ENCODE measurements at places on chromosomes 2 and 18. TPM values are rescaled to one million over a fixed set of nuclear protein-coding genes. Genes with fewer than 3 reads are reported as not detected.

B4GALT6 gene
- 16.5 TPM for total RNA-seq

CFC1 gene
- total RNA-seq, result 1.8 TPM

ZNF236 gene
- 21.0 TPM for total RNA-seq

CPLX4 gene
- not detected for total RNA-seq

GTF2A1L gene
- not detected for total RNA-seq

POTEJ gene
- not detected for total RNA-seq

ATP6V1B1 gene
- total RNA-seq, result not detected

CCDC148 gene
- total RNA-seq, result 1.8 TPM

HTR2B gene
- total RNA-seq, result not detected

FIGN gene
- 12.4 TPM for total RNA-seq

CHST9 gene
- total RNA-seq, result not detected

IL1A gene
- total RNA-seq, result not detected

TCF7L1 gene
- 6.6 TPM for total RNA-seq

EMILIN1 gene
- 3.2 TPM for total RNA-seq

OR6B2 gene
- not detected for total RNA-seq

DSG4 gene
- total RNA-seq, result not detected

BIN1 gene
- total RNA-seq, result 176 TPM

ARHGAP25 gene
- total RNA-seq, result 1.4 TPM

CIDEA gene
- not detected for total RNA-seq

FTCDNL1 gene
- 0.74 TPM for total RNA-seq

OSGEPL1 gene
- 12.5 TPM for total RNA-seq

RUFY4 gene
- total RNA-seq, result not detected

TTN gene
- total RNA-seq, result 0.34 TPM

LRRFIP1 gene
- total RNA-seq, result 112 TPM

GLI2 gene
- 3.9 TPM for total RNA-seq

PRSS56 gene
- total RNA-seq, result not detected

SKOR2 gene
- 6.7 TPM for total RNA-seq

HSPE1 gene
- total RNA-seq, result 83.5 TPM

DOCK10 gene
- total RNA-seq, result 1.1 TPM

FSHR gene
- total RNA-seq, result not detected

GCA gene
- total RNA-seq, result 19.7 TPM

CHRNG gene
- total RNA-seq, result 3.5 TPM

IL37 gene
- total RNA-seq, result not detected

NTSR2 gene
- not detected for total RNA-seq

FAM228B gene
- total RNA-seq, result 18.9 TPM

WBP1 gene
- total RNA-seq, result 109 TPM

B3GNT2 gene
- total RNA-seq, result 5.7 TPM

KIF5C gene
- total RNA-seq, result 673 TPM

CRACDL gene
- 2.1 TPM for total RNA-seq

IL18R1 gene
- total RNA-seq, result not detected

GALR1 gene
- total RNA-seq, result 0.49 TPM

REL gene
- total RNA-seq, result 2.1 TPM

KLHL29 gene
- 36.5 TPM for total RNA-seq

VWC2L gene
- total RNA-seq, result 0.15 TPM

RFTN2 gene
- 2.5 TPM for total RNA-seq

TLX2 gene
- 21.2 TPM for total RNA-seq

PIEZO2 gene
- 50.1 TPM for total RNA-seq

WDR12 gene
- total RNA-seq, result 53.5 TPM

MGAT4A gene
- total RNA-seq, result 35.8 TPM

CERS6 gene
- 143 TPM for total RNA-seq

LCLAT1 gene
- 16.0 TPM for total RNA-seq

DES gene
- total RNA-seq, result 1.3 TPM

PER2 gene
- total RNA-seq, result 3.8 TPM

UGT1A6 gene
- not detected for total RNA-seq

CENPO gene
- total RNA-seq, result 26.5 TPM

R3HDM1 gene
- 57.7 TPM for total RNA-seq

Measured in glutamatergic neuron (in vitro differentiated cells).